ENCODE measurements at places on chromosomes 6 and 20. TPM values are rescaled to one million over a fixed set of nuclear protein-coding genes. Genes with fewer than 3 reads are reported as not detected.

DNA sequence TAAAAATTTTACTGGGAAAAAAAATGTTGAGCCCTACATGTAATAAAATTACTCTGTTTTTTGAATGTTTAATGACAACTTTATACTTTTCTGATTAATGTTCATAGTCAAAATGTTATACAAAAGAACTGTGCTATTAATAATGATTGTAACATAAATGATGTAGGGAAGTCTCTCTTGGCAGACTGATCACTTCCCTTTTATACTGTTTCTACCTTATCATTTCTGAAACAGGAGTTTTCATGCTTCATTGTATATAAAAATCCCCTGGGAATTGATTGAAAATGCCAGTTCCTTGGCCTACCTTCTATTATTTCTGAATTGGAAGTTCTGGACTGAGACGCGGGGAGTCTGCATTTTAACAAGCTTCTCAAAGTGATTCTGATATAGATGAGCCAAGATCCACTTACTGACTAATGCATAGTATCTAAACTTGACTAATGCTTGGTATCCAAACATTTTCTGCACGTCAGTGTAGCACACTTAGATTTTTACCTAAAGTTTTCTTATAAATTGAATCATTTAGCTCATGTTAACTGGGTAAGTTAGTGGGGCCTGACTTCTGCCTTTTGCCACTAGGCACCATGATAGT lies 7.2 kb upstream of the HDAC2 start:
- DNase-seq: no peak

DNA sequence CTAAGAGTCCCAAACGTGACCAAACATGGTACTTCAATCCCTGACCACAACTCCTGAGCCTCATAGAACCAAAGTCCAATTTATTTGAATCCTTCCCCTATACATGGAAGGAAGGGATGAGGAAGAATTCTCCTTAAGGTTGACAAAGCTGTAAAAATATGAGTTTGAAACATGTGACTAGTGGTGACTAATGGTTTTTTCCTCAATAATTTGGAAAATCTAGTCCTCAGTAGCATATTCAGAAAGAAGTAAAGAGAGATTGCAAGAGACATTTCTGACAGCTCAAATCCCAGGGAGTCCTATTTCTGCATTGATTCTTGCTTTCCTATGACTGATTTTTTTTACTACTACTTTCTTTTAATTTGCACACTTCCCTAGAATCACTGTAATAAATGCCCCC lies 443.7 kb downstream of the FRK start:
- DNase-seq: no peak

Gene FAM217A
- total RNA-seq: not detected

Gene METTL24
- not detected for total RNA-seq

Data from fibroblast of villous mesenchyme (primary cell).